Stimulated activated CD4-positive, alpha-beta T cell treated with anti-CD3 and anti-CD28 coated beads, TNF-alpha, amount 100 ng/mL, for 1 hour (primary cell): ENCODE measurements at places on chromosomes 7 and 10.
A peak's percentile ranks its signal among the peaks of the same experiment; 100 is the strongest.

GRCh38 chr7:25864511-25864910 is 287.5 kb upstream of the NFE2L3 start:
- DNase-seq, result no peak

DNA sequence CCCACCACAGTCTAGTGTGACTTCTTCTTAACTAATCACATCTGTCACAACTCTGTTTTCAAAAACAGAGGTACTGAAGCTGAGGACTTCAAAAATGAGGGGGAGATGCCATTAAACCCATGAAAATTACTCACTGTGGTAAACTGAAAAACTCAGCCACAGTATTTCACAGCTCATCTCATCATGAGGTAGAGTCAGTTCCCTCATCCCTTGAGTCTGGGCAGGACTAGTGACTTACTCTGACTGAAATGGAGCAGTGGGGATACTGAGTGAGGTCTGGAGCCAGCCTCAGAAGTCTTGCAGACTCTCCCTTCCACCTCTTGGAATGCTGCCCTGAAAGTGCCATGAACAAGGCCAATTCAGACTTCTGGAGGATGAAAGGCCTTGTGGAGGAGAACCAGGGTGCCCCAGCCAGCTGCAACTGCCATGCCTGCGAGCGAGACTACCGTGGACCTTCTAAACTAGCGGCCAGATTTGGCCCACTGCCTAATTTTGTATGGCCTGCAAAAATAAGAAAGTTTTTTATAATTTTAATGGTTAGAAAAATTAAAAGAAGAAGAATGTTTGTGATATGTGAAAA is 24.7 kb upstream of the ANKRD1 start:
- DNase-seq, result no peak

DNA sequence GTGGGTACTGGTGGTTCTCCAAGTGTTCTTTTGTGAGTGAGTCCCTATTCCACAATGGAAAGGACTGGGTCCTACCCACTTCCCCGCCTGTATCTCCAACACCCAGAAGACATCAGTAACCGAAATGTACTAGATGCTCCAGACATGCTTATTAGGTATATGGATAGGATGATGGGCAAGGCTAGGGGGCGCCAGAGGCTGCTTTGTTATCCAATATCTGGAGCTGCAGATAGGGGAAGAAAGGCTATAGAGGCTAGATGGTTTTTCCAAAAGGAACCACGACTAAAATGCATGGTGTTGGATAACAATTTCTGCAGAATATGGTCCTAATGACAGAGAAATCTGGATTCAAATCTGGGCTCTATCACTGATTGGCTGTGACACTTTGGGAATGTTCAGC is 56.2 kb upstream of the TM9SF3 start:
- no peak for DNase-seq

DNA sequence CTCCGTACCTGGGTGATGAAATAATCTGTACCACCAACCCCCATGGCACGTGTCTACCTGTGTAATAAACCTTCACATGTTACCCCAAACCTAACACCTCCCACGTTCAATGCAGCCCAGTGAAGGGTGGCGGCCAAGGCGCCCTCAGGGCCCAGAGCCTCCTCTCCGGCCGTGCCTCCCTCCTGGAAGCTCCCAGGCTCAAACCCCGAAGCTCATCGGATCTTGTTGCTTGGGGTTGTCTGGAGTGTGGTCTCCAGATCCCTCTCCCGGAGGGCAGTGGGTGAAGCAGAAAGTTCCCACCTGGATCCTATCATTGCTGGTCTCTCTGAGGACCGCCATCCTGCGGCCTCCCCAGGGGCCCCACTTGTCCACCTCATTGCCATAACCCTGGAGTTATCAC is 9.4 kb upstream of the KNDC1 start:
- no peak for DNase-seq

- DNase-seq, result no peak
Measured at GRCh38 chr10:14486777-14487487, 156.2 kb upstream of the FRMD4A start.

GRCh38 chr7:85587785-85588184 is 400.9 kb upstream of the SEMA3D start:
- DNase-seq, result no peak

DNA sequence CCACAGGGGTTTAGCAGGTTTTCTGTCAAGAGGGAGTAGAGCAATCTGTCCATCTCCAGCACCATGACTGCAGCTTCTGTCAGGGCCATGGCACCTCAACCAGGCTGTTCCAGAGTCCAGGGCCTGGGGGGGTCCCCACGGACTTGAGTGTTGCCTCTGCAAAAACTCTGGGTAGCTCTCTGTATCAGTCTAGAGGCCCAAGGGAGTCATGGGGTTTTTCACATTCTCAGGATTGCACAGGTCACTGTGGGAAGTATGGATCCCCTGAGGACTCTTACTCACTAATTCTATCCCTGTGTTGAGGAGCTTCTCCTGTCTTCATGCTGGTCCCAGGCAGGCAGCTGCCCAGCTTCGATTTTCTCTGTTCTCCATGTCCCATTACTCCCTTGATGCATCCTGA is 60.5 kb downstream of the RNF133 start:
- DNase-seq, result no peak

GRCh38 chr10:101095550-101096213 is 33.9 kb downstream of the KAZALD1 start:
- DNase-seq, result peak; percentile 31

- no peak for DNase-seq
Measured at GRCh38 chr10:43972976-43973647, 324.4 kb upstream of the ZNF32 start.

GRCh38 chr7:148447221-148447849 is 143.2 kb upstream of the C7orf33 start:
- no peak for DNase-seq

DNA sequence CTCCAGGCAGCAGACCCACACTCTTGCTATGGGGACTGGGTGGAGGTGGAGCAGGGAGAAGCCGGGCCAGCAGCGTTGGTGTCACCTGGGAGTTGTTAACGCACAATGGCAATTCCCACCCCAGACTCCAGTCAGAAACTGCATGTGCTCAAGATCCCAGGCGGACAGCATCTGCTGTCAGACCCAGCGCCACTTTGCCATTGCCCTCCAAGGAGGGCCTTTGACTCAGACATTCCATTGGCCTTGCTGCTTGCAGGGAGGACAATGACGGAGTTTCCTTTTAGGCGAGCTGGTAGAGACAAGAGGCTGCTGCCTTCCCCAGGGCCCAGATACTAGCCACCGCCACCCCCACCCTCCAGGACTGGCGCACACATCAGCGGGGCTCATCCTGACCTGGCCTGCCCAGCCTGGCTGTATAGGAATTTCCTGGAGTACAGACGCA is 34.5 kb downstream of the ZNF775 start:
- no peak for DNase-seq

DNA sequence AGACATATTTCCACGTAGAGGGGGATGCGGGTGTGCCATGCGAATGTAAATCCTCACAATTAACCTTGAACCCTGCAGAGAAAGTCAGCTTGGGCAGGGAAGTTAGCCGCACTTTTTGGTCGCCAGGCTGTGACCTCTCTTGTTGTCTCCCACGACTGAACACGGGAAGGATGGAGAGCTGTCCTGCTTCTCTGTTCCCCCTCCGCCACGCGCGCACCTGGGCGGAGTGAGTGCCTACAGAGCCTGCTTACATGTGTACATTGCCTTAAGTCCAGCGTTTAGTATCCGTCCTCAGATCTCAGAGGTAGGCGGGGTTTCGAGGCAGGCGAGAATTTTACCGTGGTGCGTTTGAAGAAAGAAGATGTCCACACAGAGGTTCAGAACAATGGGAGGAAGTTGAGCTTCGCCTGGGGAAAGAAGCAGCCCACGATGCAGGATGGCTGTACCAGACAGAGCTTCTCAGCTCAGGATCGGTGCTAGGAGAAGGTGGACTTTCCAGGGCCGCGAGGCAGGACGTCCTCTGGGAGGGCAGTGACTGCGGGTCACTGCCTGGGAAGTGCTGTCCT is 482 bp upstream of the ERCC6 start:
- no peak for DNase-seq

GRCh38 chr10:121500701-121501332 is 97.4 kb downstream of the FGFR2 start:
- no peak for DNase-seq

DNA sequence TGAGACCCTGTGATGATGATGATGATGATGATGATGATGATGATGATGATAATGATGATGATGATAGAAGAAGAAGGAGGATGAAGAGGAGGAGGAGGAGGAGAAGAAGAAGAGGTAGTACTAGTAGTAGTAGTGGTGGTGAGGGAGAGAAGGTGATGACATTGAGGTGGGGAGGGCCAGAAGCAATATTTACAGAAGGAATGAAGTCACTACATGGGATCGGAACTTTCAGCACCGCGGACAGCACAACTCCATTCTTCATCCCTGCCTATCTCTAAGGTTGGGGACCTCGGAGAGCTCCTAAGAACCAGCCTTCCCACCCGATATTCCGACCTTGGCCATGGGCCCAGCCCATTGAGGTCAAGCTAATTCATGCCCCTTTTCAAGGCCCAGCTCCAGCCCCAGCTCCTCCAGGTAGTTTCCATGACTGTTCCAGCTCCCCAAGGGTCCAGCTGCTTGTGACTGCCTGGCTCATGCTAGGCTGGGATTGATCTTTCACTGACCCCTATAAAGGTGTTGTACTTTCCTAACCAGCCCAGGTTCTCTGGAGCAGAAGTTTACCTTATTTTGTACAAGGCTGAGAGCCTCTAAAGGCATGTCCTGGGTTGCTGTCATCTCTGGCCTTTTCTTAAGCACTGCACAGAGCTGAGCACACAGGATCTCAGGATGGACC is 10.3 kb downstream of the CRHR2 start:
- DNase-seq, result no peak

GRCh38 chr10:79003183-79004100 is 65.3 kb upstream of the ZMIZ1 start:
- no peak for DNase-seq

GRCh38 chr7:12504149-12504548 is 66.4 kb upstream of the SCIN start:
- DNase-seq, result no peak

DNA sequence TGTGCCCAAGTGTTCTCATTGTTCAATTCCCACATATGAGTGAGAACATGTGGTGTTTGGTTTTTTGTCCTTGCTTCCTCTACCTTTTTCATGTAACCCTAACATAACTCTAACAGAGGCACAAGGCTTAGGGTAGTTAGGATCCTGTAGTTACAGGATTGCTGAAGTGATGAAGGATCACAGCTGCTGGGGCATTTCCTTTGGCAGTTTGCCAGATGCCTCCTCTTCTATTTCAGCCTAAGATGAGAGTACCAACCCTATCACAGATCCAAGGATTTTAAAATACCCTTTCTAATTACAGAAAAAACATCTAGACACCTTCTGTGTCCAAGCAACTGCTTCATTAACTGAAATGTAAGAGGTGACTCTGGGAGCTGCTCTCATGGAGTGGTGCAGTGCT is 141.7 kb upstream of the COL1A2 start:
- no peak for DNase-seq

DNA sequence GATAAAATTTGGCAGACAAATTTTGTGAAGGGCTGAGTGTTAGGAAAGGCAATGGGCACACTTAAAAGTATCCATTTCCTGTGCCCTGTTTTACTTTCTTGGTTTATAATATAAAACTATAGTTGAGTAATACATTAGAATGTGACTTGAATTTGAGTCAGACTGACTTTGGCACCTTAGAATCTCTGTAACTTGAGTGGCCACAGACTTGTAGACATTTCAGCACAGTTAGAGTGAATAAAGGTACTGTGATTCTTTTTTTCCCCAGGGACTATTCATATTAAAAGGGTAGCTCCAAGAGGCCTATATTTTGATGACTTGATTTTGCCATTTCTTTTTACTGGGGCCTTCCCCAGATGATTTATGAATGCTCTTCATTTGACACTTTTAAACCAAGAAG is 22.4 kb downstream of the GBF1 start:
- no peak for DNase-seq

- DNase-seq, result no peak
Measured at GRCh38 chr7:54632696-54633095, 90.5 kb downstream of the VSTM2A start.

DNA sequence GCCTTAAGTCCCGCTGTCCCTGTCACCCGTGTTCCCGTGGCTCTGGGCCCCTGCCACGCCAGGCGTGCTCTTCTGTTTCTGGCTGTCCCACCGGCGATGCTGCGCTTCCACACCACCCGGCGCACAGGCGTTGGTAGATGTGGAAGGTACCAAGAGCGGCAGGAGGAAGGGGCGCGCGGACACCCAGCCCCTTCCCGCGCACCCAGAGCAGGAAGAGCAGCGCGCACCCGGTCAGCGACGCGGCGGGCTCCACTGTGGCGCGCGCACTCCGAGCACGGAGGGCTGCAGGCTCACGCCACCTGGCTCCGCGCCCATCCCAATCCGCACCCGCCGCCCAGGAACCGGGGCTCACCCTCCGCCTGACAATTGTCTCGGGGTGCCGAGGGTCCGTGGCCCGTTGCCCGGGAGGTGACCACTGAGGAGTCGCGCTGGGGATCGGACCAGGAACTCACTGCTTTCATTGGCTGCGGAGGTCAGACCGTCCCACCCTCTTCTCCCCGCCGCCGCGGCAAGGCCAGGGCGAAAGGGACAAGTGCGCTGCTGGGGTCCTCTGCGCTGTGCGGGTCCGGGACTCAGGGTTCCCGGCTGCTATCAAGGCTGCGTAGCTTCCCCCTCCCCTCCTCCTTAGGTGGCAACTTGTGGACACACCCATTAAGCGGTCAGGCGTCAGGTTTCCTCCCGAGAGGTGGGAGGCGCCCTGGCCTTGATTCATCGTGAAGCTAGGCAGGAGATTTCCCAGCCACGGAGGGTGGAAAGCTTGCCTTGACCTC is 121.6 kb upstream of the ZNF92 start:
- DNase-seq, result no peak
